ENCODE measurements at places on chromosomes 12 and 14.

DNA sequence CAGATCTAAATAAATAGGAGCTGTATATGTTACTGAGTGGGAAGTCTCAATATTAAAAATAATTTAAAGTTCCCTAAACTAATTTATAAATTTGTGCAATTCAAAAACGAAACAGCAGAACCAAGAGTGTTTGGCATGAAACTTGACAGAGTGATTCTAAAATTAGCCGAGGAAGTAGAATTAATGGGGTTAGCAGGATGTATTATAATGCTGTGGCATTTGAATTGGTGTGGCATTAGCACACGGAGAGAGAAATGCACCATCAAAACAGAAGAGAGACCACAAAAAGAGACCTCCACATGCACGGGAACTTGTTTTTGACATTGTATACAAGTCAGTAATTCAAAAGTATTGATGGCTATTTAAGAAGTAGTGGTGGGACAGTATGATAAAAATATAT, 366.0 kb upstream of the RGS6 start:
- peak; percentile 48 for DNase-seq

DNA sequence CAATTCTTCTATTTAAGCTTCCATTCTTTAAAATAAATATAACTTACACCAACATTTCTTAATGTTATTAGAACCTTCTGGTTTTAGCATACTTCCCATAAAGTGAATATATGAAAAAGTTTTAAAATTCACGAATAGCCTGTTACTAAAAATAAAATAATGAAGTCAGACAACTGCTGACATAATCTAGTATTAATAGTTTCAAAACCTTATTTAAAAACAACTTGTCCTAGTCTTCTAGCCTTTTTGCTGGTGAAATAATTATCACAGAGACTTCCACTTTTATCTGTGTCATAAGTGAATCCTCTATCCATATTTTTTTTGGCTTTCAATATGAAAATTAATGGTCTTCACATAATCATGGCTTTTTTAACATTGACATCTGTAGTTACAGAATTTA, 93.8 kb upstream of the MON2 start:
- no peak for DNase-seq

- DNase-seq, result no peak
These were observed 12.5 kb downstream of the HNRNPC start for GRCh38 chr14:21256539-21257393.

DNA sequence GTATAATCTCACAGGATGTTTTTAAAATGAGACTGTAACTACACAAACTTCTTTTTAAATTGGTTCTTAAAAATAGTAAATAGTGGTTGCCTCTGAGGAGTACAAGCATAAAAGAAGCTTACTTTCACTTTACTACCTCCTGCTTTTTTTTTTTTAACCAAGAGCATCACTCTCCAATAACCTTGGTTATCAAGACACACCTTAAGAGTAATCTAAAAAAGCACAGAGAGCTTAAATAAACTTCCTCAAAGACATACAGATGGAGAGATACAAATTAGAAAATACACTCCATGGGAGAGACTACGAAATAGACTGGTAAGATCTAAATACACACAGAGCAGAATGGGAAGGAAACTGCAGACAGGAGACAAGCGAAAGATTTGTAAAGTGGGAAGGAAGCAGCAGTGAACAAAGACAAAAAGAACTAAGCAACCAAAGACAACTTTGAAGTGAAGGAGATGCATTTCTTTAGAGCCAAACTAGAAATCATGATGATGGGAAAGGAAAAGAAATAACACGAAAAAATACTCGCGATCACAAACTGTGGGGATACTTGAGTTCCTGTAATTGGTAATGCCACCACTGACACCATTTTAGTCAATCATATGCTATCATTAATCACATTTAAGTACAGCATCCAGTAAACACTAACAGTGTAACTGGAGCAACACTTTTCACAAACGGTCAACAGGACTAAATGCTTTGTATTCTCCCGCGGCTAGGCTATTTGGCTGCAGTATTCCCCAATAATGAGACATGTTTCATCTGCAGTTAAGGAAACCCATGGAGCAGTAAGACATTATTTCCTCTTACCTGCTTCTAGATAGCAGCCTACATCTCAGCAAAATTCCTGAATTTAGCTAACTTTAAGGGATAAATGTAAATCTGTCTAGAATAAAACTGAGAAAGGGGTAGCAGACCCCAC, 8.2 kb downstream of the SINHCAF start:
- DNase-seq, result no peak

DNA sequence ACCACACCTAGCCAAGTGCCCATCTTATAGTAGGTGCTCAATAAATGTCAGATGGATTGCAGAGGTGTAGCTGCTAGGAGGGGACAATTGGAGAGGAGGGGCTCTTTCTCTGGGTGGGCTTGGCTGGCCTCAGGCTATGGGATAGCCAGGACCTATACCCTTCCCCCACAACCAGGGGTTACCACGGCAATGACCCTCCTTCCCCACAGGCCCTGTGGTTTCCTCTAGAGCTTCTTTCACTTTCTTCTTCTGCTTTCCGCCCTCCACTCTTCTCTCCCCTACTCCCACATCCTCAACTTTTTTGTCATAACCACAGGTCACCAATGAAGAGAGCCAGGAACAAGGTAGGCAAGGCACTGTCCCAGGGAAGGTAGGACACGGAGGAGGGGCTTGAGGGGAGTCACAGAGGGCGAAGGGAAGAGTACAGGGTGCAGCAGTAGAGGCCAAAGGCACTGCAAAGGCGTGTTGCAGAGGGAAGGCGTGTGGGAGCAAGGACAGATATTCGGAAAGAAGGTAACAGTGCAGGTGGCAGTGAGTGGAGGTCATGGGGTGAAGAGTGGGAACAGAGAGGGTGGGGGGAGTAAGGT, 1.9 kb upstream of the ITGB7 start:
- DNase-seq, result peak; percentile 72

DNA sequence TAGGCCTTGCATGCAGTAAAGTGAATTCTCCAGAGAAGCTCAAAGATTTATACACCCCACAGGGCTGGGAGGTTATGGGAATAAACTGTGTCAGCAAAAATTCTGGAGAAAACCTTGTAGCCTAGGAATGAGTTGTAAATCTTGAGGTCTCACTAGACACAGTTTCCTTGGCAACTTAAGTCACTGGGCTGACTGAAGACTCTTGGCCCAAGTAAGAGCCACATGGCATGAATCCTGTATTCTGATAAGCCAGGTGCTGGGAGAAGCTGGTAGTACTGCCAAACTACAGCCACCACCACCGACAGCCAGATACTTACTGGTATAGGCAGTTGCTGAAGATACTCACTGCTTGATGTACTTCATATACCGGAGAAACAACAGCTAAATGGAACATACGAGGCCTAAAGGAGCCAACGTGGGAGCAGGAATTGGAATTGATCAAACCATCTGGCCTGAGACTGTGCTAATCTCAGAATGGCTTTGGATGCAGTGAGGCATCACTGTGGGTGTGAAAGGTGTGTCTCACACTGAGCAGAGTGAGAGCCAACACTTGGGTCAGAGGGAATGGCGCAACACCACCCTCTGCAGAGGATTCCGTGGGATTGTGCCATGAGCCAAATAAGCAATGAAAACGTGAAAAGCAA, 102.8 kb upstream of the TMCC3 start:
- DNase-seq, result no peak

DNA sequence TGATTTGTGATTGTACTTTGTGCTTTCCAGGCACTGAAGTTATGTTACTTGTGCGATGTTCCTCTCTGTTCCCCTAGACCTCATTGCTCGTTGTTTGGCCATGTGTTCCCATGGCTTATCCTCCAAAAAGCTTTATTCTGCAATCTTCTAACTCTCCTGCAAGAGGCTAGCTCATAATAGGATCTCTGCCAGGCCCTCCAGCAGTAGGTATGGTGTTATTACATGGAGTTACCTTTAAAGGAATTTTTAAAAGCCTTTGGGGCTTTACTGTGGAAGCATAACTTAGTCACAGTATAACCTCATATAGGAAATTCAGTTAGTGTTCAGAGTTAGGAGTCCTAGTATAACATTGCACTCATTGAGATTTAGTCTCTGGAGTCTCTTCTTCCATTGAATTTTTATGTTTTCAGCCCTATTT, 292.3 kb downstream of the RAD51B start:
- DNase-seq, result no peak

All from RPMI8226 (cell line).